Astrocyte of the hippocampus (primary cell): ENCODE measurements at places on chromosomes 6 and 20.

- no peak for DNase-seq
These were observed 137.5 kb downstream of the ZFP64 start for GRCh38 chr20:52054123-52054522.

GRCh38 chr6:169858935-169859351 lies 107.5 kb downstream of the ERMARD start:
- DNase-seq = no peak

DNA sequence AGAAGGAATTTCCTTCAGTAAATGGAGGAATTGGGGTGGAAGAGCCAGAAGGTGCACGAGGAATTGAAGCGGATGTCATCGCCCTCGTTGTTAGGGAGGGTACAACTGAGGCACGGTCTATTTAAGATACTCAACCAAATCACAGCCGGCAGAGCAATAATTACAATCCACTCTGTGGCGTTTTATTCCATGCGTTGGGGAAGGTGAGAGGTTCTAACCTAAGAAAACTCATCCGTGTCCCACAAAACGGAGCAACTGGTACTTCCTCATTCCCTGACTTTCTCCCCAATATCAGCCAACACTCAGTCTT lies 802 bp upstream of the RRBP1 start:
- DNase-seq = no peak

- no peak for DNase-seq
These were observed 421.8 kb downstream of the CDC5L start for GRCh38 chr6:44809258-44809657.

- DNase-seq = no peak
These were observed 92.1 kb upstream of the SPTLC3 start for GRCh38 chr20:12916699-12917098.

DNA sequence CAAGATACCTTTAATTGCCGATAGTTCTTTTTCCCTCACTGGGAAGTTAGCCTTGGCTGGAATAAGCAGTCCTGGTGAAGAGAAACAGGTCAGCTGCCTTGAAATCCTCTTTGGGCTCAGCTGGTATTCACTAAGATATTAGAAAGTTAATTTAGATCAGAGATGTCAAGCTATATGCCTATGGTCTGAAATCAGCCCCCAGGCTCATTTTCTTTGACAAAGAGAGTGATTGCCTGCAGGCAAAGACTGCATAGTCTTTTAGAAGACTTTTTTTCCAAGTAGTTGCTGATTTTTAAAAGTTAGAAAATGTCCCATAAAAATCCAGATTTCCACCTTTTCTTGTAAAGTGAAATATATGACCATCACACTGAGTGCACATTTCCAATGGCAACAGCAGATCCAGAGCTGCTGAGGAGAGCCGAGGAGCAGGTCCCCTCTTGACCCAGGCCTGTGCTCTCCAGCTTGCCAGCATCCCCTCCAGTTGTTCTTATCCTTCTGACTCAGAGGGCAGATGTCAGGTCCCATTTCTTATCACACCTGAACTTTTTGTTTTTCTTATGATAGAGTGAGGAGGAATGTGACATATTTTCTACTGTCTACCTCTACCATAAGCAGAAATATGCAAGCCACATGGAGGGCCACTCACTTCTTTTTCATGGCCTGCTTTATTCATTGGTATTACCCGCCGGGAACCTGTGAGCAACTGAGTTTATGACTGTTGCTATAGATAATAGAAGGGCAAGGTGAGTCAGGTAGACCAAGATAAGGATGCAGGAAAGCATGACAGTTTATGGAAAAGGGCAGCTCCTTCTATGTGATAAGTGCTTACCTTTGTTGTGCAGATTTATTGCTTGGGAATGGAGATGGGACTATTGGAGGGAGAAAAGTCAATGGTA lies 17.6 kb upstream of the L3MBTL3 start:
- no peak for DNase-seq

- peak; percentile 28 for DNase-seq
These were observed 10.5 kb upstream of the PLN start for GRCh38 chr6:118537574-118537973.

GRCh38 chr6:140079328-140079727 lies 704.9 kb upstream of the CITED2 start:
- DNase-seq = peak; percentile 73

DNA sequence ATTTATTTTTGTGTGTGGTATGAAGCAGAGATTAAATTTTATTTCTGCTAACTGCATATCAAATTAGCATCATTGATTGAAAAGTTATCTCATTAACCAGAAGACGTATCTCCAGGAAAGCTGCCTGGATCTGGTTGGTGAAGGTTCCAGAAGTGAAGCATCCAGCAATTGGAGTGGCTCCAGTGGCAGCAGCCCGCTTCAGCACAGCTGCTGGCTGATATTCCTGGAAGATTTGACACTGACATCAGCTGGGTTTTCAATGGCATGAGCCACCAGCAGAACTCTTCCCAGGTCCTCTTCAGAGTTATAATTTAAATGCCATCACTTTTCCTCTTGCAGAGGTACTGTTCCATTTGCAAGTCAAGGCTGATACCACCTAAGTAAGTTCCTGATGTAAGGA lies 363.5 kb downstream of the BCKDHB start:
- no peak for DNase-seq

DNA sequence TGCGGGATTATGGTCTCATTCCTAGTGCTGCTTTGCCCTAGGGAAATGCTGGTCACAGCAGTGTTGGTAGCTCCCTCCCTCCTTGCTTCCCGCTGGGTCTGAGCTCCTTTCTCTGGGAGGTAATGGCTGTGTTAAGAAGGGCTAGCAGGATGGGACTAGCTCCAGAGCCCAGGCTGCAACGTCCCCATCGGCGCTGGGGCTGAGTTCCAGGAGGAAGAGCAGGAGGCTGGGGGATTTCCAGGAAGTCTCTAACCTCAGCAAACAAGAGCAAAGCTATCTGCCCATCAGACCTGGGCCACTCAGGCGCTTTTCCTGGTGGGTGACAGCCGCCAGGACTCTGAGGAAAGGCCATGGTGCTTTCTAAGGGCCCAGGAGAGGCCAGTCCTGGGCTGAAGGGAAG lies 174.2 kb downstream of the DLL1 start:
- DNase-seq = no peak

GRCh38 chr6:34961574-34961973 lies 72.5 kb downstream of the ANKS1A start:
- no peak for DNase-seq

GRCh38 chr6:133360194-133360593 lies 119.0 kb downstream of the EYA4 start:
- DNase-seq = no peak

DNA sequence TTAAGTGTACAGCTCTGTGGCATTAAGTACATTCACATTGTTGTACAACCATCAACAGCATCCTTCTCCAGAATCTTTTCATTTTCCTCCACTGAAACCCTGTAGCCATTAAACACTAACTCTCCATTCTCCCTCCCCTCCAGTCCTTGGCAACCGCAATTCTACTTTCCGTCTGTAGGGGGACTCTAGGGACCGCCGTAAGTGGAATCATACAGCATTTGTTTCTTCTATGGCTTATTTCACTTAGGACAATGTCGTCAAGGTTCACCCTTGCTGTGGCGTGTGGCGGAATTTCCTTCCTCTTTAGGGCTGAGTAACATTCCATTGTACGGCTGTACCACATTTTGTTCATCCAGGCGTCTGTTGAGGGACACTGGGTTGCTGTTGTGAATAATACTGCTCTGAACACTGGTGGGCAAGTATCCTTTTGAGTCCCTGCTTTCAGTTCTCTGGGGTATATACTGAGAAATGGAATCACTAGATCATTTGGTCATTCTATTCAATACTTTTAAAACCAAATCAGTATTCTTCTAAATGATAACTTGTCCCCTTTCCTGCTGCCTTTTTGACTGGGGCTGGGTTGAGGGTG lies 50.7 kb downstream of the PPP1R3G start:
- DNase-seq = peak; percentile 33

DNA sequence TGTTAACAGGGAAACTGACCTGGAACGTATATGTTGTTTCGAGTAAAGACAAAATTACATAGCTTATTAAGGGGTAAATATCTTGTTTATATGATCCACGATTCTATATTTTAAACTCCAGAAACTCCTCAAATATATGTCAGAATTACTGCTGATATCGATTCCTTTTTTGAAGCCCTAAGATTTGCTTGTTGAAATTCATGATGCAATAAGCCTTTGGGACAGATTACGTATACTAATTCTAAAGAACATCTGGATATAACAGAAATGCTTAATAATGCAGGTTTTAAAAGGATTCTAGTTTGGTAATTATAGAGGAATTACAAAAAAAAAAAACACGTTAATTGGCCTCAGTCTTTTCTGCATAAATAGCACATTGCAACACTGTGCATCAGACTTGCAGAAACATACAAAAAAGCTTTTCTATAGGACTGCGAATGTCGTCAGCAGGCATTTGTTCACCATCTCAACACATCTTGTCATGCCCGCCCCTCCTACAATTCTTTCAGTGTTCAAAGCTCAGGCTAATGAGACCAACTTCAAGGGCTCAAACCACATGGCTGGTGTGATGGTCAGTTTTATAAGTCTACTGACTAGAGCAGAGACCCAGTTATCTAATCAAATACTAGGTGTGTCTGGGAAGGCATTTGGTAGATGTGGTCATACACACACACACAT lies 74.9 kb downstream of the AGPAT4 start:
- no peak for DNase-seq

- DNase-seq = no peak
These were observed 104.1 kb downstream of the HDGFL1 start for GRCh38 chr6:22673474-22673873.

GRCh38 chr6:120363429-120363828 lies 970.9 kb downstream of the TBC1D32 start:
- peak; percentile 15 for DNase-seq

DNA sequence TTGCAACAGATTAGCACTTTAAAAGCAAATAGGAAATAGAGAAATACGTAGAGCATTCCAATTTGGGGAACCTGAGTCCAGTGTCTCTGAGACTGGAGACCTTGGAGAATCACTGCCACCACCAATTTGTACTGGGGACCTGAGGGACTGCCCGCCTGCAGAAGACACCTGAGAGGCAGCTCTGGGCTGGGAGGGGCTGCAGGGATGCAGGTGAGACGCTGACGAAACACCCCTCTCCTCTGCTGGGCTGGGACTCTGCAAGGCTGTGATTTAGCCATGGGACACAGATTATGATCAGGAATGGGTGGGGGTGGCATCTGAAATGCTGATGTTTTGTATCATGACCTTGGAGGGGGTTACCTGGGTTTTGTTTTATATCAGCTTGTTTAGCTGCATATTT lies 7.0 kb upstream of the APMAP start:
- DNase-seq = no peak
